Activated CD4-positive, alpha-beta T cell treated with anti-CD3 and anti-CD28 coated beads for 36 hours (primary cell): ENCODE measurements at places on chromosomes 3 and 15.

GRCh38 chr3:7759630-7760029 lies 742.0 kb upstream of the LMCD1 start:
- DNase-seq: no peak

GRCh38 chr15:95842576-95842975 lies 487.9 kb upstream of the NR2F2 start:
- DNase-seq: no peak

DNA sequence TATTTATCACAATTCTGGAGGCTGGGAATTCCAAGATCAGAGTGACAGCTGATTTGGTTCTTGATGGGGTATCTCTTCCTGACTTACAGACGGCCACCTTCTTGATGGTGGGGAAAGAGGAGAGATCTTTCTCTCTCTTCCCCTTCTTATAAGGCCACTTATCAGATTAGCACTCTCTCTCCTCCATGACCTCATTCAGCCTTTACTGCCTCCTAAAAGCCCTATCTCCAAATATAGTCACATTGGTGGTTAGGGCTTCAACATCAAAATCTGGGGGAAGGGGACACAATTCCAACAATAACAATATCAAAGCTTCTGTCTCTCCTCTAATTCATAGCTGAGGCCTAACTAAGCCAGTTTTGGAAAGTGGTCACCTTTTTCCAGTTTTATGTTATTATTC lies 91.7 kb upstream of the MBNL1 start:
- no peak for DNase-seq

DNA sequence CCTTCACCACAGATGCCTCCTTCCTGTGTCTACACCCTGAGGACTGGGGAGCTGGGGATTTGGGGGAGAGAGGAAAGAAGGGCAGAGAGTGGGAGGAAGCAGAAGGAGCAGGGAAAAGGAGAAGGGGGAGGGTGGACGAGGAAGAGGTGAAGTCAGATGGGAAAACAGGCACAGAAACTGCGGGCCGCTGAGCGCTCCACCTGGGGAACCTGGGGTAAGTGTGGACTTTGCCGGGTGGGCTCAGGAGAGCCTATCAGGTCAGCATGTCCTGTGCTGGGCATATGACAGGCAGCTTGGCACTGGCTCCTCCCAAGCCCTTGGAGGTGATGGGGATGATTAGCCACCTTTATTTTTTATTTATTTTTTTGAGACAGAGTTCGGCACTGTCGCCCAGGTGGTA lies 62.6 kb downstream of the CORO2B start:
- DNase-seq: no peak

- DNase-seq: no peak
Measured at GRCh38 chr3:193481436-193481835, 73.3 kb downstream of the ATP13A4 start.

GRCh38 chr3:4409971-4410573 lies 57.0 kb downstream of the SUMF1 start:
- DNase-seq: no peak

DNA sequence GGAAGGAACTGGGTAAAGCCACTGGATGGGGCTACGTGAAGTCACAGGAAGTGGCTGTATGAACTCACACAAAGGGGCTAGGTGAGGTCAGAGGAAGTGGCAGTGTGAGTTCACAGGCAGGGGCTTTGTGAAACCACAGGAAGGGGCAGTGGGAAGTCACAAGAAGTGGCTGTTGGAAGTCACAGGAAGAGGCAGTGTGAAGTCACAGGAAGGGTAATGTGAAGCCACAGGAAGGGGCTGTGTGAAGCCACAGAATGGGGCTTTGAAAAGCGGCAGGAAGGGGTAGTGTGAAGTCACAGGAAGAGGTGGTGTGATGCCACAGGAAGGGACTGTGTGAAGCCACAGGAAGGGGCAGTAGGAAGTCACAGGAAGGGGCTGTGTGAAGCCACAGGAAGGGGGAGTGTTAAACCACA lies 34.6 kb downstream of the GASK1A start:
- peak; percentile 18 for DNase-seq

DNA sequence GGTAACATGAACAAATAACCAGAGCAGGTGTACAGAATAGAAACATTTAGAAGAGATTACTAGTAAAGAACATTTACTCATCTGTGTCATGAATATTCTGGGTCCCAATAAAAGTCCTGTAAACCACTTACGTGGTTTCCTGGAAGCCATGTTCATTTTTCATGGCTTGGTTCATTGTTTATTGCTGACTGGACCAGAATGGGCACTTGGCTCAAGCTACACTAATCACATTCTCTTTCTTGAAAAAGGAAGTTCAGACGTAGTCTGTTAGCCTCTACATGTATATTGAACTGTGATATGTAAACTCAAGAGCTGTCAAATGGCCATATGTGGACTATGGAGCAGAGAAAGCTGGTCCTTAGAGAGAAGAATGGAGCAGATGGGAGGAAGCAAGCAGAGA lies 138.3 kb upstream of the FAM3D start:
- no peak for DNase-seq

DNA sequence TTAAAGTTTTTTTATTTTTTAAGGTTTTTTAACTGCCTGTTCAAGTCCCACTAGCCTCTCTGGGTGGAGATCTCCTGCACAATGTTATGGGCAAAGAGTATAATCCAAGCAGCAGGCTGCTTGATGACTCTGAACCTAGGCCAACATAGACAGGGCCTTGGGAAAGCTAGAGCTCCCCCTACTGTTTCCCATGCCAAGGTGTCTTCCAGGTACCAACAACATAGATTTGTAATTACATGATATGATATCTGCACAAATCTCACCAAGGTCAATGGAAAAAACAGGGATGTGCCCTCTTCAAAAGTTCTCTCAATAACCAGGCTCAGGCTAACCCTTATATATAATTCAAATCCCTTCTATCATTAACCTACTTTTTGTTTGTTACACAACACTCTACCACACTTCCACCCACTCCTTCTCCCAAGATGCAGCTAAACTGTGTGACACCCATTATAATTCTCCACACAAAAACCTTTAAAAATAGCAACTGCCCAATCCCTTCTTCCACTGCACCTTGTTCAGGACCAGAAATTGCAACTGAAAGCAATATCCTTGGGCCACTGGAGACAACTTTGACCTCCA lies 43.8 kb downstream of the RBM15B start:
- peak; percentile 63 for DNase-seq

GRCh38 chr3:71117572-71118247 lies 465.8 kb downstream of the FOXP1 start:
- DNase-seq: peak; percentile 25

- no peak for DNase-seq
Measured at GRCh38 chr3:85977615-85978338, 1013.2 kb downstream of the VGLL3 start.

DNA sequence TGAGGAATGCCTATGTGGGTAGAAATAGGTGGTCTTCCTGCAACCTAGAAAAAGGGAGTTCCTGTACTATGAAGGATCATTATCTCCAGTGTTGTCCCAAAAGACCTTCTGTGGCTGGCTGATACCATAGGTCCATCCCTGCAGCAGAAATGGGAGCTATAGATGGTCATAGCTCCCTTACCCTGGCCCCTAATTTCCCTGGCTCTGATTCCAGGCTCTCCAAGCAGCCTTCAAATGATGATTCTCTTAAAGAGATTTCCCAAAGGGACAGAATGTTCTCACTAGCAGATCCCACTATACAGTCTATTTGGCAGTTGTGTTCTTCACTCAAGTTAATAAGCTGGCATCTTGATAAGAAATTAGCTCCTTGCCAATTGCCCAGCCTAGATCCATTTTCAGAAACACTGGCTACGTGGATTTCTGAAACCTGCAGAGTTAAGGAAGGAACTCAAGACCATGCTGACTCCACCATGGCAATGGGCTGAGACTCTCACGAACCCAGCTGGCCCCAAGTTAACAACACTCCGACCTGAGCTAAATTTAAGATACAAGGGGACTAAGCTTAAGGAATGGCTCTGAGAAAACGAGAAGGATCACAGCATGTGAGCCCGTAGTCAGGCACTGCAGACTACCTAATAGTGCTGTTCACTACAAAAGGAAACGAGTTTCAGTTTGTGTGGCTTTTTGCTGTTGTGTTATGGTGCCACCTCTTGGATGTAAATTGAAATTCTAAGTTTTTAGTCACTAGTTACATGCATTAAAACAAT lies 11.4 kb downstream of the C15orf40 start:
- peak; percentile 41 for DNase-seq

- no peak for DNase-seq
Measured at GRCh38 chr15:86876387-86876944, 796.8 kb downstream of the AGBL1 start.

DNA sequence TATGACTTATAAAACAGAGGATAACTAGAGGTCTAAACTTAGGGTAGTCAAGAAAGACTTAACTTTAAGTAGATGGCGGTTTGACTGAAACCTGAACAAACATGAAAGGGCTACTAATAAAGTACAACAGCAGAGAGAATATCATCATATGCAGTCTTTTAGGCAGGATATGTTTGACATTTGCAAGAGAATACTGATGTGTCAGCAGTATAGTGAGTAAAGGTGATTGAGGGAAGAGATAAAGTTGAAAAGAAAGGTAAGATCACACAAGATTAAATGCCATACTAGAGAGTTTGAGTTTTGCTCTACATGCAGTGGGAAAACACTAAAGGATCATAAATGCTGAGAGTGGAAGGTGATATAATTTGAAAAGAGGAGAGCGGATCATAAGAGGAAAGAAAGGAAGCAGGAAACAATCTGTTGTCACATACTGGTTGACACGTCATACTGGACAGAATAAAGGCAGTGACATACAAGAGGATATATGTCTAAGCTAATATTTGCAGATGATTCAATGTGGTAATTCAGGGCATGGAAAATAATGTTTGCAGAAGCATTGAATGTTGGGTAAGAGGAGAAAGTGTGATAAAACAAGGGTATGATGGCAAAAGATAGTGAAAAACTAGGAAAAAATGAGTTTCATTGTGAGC lies 223.0 kb downstream of the EPHA6 start:
- DNase-seq: no peak

GRCh38 chr3:55060896-55061719 lies 133.2 kb upstream of the LRTM1 start:
- DNase-seq: no peak

- no peak for DNase-seq
Measured at GRCh38 chr3:35383216-35383615, 256.1 kb upstream of the ARPP21 start.

GRCh38 chr3:139530717-139531116 lies 8.8 kb downstream of the RBP1 start:
- no peak for DNase-seq

- peak; percentile 57 for DNase-seq
Measured at GRCh38 chr15:58545307-58546065, 113.7 kb downstream of the LIPC start.

DNA sequence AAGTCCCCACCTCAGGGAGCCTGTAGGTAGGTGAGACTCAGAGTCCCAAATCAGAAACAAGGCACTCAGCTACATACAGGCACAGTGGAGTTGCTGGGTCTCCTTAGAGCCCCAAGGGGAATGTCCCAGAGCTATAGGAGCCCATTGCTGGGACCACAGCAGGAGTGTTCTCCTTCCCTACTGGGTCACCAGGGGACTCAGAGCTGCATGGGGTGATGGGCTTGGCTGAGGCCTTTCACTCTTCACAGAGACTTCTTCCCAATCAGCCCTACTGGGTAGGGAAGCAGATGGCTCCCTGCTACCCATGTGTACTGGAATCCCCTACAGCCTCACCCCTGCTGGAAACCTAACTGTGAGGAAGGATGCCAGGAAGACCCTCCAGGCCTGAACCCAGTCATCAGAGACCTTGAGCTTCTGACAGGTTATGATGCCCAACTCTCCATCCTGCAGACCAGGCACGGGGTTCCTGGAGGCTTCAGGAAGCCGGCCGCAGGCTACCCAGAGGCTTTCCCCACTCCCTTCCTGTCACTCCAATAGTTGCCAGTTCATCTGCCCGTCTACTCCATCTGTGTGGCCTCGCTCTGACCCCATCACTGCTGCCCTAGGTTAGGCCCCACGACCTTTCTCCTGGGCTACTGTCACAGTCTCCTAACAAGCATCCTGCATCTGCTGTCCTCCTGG lies 24.0 kb downstream of the RASGRF1 start:
- no peak for DNase-seq

DNA sequence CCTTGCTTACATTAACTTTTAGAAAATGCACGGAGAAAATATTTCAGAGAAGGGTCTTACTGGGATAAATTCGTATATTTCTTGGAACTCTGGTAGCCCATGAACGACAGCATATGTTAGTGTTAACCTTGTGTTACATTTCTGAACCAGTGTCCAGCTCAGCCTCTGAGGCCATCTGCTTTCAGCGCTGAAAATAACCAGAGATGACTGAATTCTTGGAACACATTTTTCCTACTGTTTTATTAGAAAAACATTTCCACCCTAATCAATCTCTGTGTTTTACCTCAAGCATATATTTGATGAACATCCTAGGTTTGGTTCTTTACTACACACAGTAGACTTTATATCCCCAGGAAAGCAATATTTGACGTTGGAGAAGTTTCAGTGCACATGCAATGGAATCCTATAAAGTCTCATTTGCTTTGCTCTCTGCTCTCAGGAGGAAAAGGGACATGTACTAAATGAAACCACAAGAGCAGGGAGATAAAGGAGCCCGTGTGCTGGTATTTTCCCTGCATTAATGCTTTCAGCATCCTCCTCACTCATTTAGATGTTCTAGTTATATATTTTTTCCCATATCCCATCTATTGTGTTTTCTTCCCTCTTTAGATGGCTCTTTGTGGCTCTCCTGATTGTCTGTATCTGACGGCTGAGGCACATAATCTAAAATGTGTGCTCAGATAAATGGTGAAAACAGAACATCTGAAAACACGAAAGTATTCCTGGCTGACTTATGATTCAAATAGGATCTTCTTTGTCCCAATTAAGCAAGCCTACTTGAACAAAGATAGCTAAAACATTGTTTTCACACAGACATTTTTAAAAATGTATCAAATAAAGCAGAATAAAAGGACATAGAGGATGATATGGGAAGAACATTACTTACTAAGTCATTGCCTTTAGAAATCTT lies 151.7 kb upstream of the KCNMB2 start:
- DNase-seq: no peak

DNA sequence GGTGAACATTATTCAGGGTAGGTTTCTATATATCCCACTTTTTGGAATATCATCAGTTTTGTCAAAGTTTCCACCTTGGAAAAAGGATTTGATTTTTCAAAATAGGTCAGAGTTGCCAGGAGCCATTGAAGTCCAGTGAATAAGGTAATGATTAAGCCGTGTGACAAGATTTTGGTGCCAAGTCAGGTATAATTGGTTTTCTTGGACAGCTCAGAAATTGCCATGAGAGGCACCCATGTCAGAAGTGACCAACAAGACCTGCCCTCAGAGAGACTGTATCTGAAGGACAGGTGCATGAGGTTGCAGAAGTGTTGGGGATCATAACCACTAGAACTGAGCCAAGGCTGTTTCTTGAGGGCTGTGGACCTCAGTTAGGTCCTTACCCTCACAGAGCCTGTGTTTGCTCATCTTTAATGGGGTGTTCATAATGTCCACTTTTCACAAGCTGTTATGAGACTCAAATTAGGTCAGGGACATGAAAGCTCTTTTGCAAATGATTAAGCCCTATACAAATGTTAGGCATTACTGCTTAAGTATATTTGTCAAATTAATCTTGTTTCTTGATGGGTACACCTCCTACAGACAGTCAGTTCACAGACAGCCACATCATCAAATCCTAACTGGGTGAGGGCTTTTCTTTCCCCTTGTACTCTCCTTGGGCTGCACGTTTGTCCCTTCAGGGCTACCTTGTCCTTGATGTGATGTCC lies 32.3 kb downstream of the CASR start:
- DNase-seq: no peak

- DNase-seq: no peak
Measured at GRCh38 chr3:119647171-119647570, 13.2 kb downstream of the POPDC2 start.
